GM06990 (cell line): ENCODE measurements at places on chromosomes 2 and 18.

GRCh38 chr18:76803814-76804213 is 18.5 kb upstream of the ZNF236 start:
- no peak for DNase-seq

GRCh38 chr2:241822264-241822623 is 13.3 kb downstream of the NEU4 start:
- DNase-seq = no peak

- DNase-seq = no peak
These were observed 29.3 kb upstream of the NOSTRIN start for GRCh38 chr2:168773128-168773527.

DNA sequence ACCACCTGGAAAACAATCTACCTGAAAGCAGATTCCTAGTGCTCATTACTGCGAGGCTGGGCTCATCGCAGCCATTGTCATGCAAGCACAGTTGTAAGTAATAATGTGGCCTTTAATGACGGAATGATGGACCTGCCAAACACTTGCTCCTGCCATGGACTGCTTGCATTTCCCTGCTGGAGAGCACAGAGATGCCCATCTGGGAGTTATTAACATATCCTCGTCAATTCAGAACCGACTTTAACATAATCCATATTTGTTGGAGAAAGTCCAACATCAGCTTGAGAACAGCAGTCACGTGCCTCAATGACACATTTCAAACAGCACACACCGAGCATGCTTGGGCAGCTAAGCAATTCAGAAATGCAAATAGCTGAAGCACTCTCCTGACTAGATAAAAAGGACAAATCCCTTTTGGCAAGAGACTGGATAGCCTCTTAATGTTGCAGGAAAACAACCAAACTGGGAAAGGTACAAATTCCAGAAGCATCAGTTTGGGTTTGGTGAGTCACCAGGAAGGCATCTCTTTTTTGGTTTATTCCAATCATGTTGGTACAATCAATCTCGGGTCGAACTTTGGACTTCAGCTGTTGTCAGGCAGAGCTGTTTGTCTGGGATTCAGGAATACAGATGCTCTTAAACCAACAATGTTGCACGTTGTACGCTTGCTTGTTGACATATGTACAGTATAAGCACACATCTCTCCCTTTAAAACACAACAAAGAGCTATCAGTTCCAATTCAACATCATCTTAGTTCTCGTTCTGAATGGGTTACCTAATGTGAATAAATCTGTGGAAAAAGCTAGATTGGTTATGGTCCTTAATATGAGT is 395.8 kb downstream of the LNPK start:
- no peak for DNase-seq

DNA sequence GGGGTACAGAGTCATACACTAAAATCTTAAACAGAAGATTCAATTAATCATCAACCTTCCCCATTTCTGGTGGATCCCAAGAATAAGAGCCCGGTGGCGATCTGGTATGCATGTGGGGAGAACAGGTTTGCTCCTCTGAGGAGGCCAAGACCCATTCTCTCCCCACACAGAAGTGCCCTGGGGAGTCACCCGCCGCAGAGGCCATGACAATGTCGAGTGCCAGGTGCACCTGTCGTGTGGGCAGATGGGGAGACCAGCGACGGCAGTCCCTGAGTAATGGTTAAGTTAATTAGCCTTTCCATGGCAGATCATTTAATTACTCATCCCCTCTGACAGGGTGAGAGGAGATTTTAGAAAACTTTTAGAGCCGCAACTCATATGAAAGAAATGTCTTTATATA is 345.0 kb downstream of the NCKAP5 start:
- DNase-seq = no peak

- DNase-seq = no peak
These were observed 147.4 kb downstream of the TXNL1 start for GRCh38 chr18:56490942-56491341.

DNA sequence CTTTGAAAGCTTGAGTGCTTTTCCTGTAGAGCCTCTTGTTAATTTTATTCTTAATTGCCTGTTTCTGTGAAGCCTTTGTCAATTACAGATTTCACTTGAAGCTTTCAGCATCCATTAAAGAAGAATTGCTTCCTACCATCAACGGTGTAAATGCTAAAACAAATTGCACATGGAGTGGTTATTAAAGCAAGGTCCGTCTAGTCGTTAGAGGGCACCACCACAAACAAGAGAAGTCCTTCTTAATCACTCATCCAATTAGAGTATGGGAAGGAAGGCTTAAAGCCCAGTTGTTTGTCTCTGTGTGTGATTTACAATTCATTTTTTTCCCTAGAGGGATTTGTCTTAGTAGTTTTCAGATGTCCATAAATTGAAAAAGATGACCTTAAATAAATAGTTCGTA is 1.6 kb downstream of the KCNJ3 start:
- no peak for DNase-seq

DNA sequence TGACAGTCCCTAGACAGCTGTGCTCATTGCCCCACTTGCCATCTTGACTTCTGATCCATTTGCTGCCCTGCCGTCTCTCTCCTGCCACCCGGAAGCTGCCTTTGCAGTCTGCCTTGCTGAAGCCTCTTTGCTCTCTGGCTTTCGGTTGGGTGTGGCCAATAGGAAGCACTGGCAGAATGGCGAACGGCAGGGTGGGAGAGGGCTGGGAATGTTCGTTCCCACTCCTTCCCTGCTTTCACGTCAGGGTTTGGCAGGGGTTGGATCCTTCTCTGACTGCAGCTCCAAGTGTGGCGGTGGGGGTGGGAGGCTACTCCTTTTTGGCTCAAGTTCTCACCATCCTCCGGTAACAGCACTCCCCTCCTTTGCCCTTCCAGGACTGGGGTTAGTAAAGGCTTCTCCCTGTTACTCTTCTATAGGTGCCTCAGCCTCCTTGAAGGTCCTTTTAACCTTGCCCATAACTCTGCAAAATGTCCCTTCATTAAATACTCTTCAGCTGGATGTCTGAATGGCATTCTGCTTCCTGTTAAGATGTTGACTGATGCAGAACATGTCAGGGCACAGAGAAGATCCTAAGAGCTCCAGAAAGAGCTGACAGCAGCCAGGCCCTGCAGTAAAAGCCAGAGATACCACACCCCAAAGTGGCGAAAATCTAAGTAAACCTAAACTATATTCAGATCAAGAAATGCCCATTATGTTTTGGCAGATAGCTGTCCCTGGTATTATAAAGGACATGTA is 299.7 kb downstream of the CDCA7 start:
- DNase-seq = no peak

- DNase-seq = peak; percentile 72
These were observed at the start of gene TMEM37 for GRCh38 chr2:119431155-119431975. Gene TMEM37 (plus strand): TSS chr2:119431854. CDS start chr2:119431904, 50 bp downstream.

GRCh38 chr2:119491776-119492525 is 32.3 kb downstream of the SCTR start:
- DNase-seq = no peak

- DNase-seq = no peak
These were observed 184.4 kb upstream of the DOK6 start for GRCh38 chr18:69216321-69216720.

GRCh38 chr2:46230677-46231425 is 66.4 kb upstream of the EPAS1 start:
- DNase-seq = no peak

DNA sequence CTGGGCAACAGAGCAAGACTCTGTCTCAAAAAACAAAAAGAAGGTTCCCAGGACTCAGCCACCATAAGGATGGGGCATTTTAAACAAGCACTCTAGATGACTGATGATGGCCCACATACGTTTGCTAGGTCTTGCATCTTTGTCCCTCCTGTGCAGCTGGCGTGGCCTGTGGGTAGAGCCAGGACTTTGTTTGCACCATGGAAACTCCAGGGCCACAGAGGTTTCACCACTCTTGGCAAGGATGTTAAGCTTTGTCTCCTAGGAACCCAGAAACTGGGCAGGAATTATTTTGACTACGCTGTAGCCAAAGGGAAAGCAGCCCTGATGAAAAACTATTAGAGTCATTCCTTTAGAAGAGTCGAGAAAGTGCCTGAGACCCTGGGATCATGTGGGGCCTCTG is 75.3 kb upstream of the STPG4 start:
- no peak for DNase-seq

DNA sequence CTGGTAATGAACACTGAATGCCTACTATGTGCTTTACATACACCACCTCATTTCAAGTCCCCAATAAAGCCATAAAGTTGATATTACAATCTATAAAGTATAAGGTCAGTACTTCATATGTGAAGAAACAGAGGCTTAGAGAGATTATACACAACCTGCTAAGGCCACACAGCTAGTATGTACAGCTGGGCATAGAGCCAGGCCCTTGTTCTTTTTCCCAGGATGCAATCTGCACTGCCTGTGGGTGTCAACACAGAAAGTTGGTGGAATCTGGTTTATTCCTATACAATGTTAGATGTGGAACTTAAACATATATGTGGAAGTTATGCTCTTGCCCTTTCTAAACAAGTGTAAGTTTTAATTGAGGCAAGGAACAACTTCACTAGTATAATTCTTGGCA is 32.8 kb downstream of the INSIG2 start:
- DNase-seq = no peak

GRCh38 chr2:9764153-9764778 is 79.0 kb upstream of the TAF1B start:
- no peak for DNase-seq

- no peak for DNase-seq
These were observed 361.1 kb upstream of the ZNF521 start for GRCh38 chr18:25713103-25713502.

GRCh38 chr2:5975401-5975800 is 283.2 kb downstream of the SOX11 start:
- DNase-seq = no peak

DNA sequence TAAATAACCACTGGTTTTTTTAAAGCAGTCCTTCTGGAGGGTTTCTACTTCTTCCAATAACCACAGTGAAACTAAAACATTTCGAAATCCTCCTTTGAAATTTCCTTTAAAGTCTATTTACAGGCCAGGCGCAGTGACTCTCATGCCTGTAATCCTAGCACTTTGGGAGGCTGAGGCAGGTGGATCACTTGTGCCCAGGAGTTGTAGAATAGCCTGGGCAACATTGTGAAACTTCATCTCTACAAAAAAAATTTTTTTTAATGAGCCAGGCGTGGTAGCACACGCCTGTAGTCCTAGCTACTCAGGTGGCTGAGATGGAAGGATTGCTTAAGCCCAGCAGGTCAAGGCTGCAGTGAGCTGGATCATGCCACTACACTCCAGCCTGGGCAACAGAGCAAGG is 15.2 kb downstream of the KIDINS220 start:
- DNase-seq = no peak

- peak; percentile 20 for DNase-seq
These were observed 783 bp downstream of the BUB1 start for GRCh38 chr2:110677080-110677479.

DNA sequence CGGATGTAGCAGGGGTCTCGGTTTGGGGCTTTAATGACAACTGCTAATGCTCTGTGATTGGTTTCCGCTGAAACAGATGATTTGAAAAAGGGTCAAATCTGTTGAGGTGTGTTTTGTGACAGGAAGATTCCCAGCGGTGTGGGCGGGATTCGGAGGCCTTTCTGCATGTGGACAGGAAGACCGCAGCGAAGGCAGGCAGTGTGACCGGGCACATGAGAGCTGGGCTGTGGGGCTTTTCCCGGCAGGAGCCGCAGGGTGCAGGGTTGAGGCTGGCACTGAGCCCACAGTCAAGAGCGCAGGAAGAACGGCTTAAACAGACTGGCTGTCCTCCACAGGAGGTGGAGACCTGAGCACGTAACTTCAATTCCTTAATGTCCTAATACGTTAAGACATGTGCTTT is 180.0 kb upstream of the TPO start:
- no peak for DNase-seq

DNA sequence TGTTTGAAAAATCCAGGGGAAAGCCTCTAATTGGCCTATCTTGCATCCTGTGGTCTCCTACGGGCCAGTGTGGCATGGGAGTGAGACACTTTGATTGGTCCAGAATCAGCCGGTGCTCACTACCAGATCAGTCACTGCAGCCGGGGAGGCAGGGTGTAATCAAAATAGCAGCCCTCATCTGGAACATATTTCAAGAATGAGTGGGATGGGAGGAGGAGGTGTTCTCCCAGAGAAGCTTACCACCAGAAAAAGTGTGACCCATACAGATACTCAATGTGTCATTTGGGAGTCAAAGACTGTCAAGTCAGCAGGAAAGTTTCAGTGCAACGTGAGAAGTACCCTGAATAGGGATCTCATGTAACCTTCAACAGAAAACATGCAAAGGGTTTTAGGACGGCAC is 393.9 kb upstream of the SLC14A2 start:
- DNase-seq = no peak

- DNase-seq = no peak
These were observed 163.5 kb upstream of the POU3F3 start for GRCh38 chr2:104690255-104690984.

DNA sequence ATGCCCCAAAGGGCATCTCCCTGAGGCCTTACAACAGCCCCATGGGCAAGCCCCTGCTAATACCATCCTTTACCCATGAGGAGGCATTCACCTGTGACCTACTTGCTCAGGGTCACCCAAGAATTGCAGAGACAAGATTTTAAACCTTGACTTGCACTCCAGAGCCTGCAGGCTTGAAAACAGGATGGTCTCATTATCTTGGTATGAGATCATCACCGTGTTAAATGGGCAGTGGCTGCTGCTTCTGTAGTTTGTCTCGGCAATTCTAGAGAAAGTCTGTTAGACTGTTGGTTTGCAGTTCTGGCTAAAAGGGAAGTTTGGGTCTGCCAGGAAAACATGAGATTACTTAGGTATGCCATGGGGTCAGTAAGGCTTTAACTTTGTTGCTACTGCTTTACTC is 698.9 kb downstream of the GALR1 start:
- no peak for DNase-seq

DNA sequence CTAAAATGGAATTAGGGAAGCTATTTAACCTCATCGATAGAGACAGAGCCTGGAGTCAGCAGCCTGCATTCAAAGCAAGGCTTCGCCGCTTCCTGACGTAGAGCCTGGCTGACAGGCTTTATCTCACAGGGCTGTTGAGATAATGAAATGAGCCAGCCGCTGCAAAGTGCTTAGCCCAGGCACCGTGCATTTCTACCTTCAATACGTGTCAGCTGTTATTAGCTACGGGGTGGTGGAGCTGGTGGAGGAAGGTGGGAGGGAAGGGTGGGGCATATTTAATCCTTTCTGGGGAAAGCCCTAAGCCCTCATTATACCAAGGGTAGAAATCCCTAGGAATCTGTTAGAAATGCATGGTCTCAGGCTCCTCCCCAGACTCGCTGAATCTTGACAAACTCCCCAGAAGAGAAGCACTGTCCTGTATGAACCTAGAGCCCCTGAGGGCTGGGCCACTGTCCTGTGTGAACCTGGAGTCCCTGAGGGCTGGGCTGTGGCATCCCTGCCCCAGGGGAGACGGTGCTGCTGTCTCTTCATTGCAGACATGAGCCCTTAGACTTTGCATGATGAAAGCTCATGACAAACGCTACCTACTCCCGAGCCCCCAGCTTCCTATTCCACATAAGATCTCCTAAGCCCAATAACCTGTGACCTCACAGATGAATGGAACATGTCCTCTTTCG is 72.4 kb downstream of the ALPK2 start:
- peak; percentile 50 for DNase-seq

DNA sequence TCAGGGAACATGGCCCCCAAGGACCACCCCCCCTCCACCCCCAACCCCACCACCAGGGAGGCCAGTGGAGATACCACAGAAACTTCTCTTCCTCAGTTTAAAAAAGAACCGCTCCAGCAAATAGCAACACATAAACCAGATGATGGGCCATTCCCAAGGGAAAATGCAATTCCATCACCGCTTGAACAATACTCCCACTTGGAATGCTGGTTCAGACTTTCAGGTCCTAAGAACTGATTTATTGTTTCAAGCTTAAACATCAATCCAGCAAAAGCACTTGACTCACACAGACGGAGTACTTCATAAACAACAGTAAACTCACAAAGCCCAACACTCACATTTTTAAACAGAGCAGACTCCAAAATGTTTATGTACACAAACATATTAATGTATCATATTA is 6.9 kb downstream of the HDAC4 start:
- no peak for DNase-seq

GRCh38 chr2:47313141-47313691 is 89.7 kb upstream of the MSH2 start:
- DNase-seq = no peak
